ENCODE measurements at places on chromosomes 4 and X. TPM values are rescaled to one million over a fixed set of nuclear protein-coding genes. Genes with fewer than 3 reads are reported as not detected.
A peak's percentile ranks its signal among the peaks of the same experiment; 100 is the strongest.

DNA sequence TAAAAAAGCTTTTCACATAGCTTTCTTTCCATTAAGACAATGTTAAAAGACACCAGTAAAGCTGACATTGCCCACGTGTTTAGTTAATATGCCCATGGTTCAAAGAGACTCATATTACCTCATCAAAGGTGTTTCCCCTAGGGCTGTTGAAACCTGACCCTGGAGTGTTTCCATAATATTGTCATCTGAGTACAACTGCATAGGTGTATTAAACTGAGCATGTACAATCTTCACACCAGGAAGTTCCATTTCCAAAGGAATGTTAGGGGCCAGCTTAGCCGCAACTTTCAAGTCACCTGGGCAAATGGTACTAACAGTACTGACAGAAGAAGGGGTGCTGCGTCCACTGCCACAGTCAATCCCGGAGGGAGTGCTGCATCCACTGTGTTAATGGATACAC, 27.1 kb downstream of the PDLIM3 start:
- H3K4me3 ChIP-seq = no peak overlapping the region
- no peaks in the 10 kb centered on the region for H3K36me3 ChIP-seq
- H3K27ac ChIP-seq = no peak overlapping the region
- H3K27me3 ChIP-seq = no peaks in the 10 kb centered on the region

DNA sequence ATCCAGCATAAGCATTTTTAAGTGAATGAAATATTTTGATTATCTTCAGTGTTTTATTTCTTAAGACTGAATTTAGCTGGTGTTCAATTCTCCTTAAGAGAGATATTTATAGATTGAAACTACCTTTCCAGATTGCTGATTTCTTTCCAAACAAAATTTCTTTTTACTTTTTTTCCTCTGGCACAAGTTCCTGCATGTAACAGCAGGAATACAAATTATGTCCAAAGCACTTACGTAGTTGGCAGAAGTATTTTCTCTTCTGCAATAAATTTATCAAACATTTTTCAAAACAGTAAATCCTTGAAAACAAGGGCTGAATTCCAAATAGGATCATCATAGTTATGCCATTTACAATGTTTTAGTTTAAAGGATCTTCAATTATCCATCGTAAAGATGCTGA, 412.6 kb downstream of the IQCM start:
- H3K36me3 ChIP-seq = no peaks in the 10 kb centered on the region
- no peak overlapping the region for H3K4me3 ChIP-seq
- DNase-seq = no peak
- no peak overlapping the region for H3K27ac ChIP-seq
- H3K27me3 ChIP-seq = no peaks in the 10 kb centered on the region

- H3K4me1 ChIP-seq = no peaks in the 10 kb centered on the region
- H3K4me3 ChIP-seq = peak overlapping the region; percentile 60
- H3K27me3 ChIP-seq = peaks cover 27% of the 10 kb centered on the region
Measured at GRCh38 chr4:61199873-61200186, 296 bp upstream of the ADGRL3 start.

GRCh38 chr4:40280586-40280985, 54.5 kb upstream of the CHRNA9 start:
- H3K4me3 ChIP-seq = no peak overlapping the region
- H3K4me1 ChIP-seq = no peaks in the 10 kb centered on the region
- H3K27me3 ChIP-seq = no peaks in the 10 kb centered on the region
- no peak for DNase-seq
- no peak overlapping the region for H3K27ac ChIP-seq
- no peaks in the 10 kb centered on the region for H3K36me3 ChIP-seq

USP17L22 gene
- not detected for total RNA-seq

SLC2A9 gene
- total RNA-seq = 5.4 TPM

NAP1L2 gene
- total RNA-seq = not detected
